COR-L47 (cell line): ENCODE measurements at places on chromosomes 4 and X.

GRCh38 chr4:98447648-98448047, 186.5 kb downstream of the RAP1GDS1 start:
- no peak for DNase-seq

- no peak for DNase-seq
These were observed 58.5 kb upstream of the NUDT6 start for GRCh38 chr4:122980860-122981259.

GRCh38 chr4:16827794-16828724, 70.4 kb downstream of the LDB2 start:
- no peak for DNase-seq

DNA sequence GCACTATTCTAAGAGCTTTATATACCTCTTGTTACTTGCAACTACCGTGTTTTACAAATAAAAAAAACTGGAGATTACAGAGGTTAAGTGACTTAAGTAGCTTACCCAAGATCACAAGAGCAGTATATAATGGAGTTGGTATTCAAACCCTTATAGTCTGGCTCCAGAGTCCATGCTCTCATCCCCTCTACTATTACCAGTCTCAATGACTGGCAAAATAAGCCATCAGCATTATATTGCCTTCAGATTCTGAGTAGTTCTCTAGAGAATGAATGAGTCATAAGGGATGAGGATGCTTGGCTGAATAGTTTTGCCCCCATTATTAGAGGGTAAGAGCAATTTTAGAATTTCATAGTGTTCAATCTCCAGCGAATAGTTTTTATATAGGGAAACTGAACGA, 170.1 kb upstream of the ATOH1 start:
- DNase-seq = no peak

GRCh38 chr4:3375688-3376087, 66.1 kb upstream of the HGFAC start:
- peak; percentile 73 for DNase-seq

DNA sequence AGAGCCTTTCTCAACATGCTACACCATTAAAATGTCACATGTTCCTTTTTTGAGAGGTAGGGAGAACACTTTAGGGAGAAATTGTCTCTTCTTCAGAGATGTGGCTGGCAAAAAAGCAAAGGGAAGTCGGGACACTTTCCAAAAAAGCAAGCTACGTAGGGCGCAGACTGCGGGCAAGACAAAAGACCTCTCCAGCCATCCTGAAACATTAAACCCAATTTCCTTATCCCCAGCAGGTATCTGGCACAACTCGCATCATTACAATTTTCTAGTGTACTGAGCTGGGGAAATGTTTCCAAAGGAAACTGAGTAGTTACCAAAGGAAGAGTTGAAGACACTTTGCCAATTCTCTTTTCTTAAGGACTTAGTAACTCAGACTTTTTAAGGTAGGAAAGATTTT, 116.0 kb downstream of the PACRGL start:
- DNase-seq = no peak

DNA sequence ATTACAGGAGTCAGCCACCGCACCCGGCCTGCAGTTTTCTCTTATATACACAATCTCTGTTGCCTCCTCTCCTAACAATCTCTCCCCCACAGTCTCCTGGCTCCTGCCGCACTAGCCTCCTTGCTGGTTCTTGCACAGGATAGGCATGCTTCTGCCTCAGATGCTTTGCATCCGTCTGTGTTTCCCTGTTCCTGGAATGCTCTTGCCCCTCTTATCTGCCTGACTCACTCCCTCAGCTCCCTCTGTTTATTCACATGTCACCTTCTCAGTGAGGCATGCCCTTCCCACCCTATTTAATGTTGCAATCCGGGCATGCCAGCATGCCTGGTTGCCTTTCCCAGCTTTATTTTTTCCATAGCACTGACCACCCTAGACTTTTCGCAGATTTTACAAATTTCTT, 161.9 kb downstream of the PHF8 start:
- DNase-seq = no peak

DNA sequence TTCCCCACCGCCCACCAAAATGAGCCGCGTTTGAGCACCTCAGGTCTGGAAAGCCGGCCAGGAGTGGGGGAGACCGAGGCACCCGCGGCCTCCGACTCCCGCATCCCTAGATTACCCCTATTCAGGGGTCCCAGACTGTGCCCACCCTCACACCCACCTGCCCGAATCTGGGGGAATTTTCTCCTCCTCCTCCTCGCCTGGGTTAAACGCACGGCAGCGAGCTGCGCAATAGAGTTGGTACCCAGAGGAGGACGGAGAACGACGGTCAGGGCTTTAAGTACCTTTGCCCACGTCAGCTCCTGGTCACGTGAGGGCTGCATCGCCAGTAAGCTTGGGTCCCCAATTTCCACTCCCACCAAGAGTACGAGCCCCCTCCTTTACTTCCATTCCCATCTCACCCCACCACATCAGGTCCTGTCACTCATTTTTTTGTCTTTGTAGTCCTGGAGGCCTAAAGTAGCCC, at the start of gene ARMCX2:
TSS of gene ARMCX2 (minus strand) at position 250 of the 463 bp plus-strand sequence. CDS start 2,262 bp downstream, outside the sequence.
- DNase-seq = peak; percentile 28

- no peak for DNase-seq
These were observed 73.9 kb upstream of the DIPK2B start for GRCh38 chrX:45274576-45274975.

DNA sequence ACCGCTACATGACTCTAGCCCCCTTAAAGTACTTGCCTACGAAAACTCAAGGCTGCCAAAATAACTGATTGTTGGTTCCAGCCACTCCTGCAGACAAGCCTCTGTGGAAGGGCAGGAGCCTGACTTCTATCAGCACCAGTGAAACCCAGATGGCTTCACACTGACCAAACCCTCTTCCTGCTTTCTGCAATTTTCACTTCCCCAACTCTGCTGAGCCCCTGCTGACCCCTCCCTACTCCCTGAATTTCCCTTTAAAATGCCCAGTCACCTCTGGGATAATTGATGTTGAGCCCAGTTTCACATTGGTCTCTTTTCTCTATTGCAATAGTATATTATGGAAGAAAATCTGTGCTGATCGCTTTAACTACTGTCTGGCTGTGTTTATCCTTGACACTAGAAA, 61.6 kb upstream of the STS start:
- DNase-seq = no peak

- DNase-seq = no peak
These were observed 235.9 kb upstream of the DMD start for GRCh38 chrX:33447285-33447684.

- DNase-seq = no peak
These were observed 46.3 kb upstream of the LONRF3 start for GRCh38 chrX:118928151-118928550.

- DNase-seq = no peak
These were observed 45.3 kb upstream of the SHOX start for GRCh38 chrX:585115-585808.

DNA sequence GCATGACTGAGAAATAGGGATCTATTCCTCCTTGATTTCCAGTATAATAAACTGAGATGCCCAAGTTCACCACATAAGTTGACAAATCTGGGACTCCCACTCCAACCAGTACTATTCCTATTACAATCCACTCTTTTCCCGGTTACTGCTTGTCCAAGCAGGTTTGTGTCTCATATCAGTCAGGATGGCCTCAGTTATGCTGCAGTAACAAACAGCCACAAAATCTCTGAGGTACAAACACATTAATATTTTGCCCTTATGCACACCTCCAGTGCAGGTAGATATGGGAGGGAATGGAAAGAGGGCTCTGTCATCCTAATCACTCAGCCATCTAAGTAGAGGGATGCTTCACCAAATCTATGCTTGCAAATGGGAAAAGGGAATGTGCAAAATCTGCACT, 207.8 kb downstream of the RAB28 start:
- no peak for DNase-seq

DNA sequence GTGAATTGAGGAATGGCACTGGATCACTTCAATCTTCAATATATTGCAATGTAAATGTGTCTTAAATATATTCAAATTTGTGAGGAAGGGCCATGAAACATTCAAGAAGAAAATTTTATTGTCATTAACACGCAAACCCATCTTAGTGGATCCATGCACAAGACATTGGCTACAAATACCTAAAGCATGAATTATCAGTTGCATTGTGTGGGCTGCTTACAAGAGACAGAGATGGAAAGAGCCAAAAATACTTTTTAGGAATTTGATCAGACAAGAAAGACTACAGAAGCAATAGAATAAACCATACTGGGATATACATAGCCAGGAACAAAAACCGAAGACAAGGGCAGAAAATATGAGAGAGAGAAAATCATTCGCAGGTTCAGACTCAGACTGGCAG, 616.2 kb upstream of the GRIA3 start:
- no peak for DNase-seq

DNA sequence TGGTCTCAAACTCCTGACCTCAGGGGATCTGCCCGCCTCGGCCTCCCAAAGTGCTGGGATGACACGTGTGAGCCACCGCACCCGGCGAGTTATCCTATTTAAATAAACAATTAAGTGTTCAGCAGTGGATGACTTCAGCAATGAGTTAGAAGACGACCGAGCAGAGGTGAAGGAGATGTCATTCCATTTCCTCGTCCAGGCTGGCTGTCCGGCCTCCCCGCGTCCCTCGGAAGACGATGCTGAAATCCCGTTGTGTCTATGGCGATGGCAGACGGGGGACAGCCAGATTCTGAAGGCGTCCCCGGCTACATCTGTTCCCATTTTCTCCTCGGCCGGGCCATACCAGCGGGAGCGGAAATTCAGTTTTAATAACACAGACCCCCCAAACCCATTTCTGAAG, 209.8 kb downstream of the CRLF2 start:
- DNase-seq = no peak

GRCh38 chr4:123317211-123317610, 79.4 kb upstream of the SPRY1 start:
- DNase-seq = no peak

GRCh38 chr4:123597586-123597985, 201.0 kb downstream of the SPRY1 start:
- no peak for DNase-seq

DNA sequence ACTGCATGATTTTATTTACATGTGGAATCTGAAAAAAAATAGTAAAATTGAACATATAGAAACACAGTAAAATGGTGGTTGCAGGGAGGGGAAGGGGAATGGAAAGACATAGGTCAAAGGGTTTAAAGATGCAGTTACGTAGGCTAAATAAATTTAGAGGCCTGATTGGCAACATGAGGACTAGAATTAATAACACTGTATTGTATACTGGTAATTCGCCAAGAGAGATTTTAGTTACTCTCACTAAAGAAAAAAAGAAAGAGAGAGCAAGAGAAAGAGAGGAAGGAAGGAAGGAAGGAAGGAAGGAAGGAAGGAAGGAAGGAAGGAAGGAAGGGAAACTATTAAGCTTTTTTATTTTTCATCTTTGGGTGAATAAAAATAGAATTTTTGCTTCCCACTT, 488.1 kb downstream of the PCDH10 start:
- DNase-seq = no peak

DNA sequence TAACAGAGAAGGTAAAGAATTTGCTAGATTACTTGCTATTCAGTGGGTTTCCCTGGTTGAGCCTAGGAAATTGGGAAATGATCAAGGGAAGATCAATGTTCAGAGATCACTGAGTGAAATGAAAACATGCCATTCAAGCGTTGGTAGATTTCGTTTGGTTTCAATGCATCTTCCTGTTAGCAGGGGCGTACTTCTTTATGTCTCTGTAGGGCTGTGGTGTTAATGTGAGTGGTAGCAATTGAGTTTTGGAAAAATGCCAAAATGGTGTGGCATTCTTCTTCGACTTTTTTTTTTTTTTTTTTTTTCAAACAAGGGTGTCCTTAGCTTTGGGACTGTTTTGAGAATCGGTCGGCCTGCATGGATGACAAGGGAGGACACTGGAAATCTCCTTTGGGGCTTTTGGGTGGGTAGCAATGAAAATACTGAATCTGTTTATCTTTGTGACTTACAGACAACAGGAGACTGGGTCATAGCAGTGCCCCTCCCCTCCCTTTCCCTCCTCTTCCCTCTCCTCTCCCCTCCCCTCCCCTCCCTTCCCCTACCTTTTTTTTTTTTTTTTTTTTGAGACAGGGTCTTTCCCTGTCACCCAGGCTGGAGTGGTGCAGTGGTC, 50.4 kb downstream of the SPRY1 start:
- peak; percentile 54 for DNase-seq

DNA sequence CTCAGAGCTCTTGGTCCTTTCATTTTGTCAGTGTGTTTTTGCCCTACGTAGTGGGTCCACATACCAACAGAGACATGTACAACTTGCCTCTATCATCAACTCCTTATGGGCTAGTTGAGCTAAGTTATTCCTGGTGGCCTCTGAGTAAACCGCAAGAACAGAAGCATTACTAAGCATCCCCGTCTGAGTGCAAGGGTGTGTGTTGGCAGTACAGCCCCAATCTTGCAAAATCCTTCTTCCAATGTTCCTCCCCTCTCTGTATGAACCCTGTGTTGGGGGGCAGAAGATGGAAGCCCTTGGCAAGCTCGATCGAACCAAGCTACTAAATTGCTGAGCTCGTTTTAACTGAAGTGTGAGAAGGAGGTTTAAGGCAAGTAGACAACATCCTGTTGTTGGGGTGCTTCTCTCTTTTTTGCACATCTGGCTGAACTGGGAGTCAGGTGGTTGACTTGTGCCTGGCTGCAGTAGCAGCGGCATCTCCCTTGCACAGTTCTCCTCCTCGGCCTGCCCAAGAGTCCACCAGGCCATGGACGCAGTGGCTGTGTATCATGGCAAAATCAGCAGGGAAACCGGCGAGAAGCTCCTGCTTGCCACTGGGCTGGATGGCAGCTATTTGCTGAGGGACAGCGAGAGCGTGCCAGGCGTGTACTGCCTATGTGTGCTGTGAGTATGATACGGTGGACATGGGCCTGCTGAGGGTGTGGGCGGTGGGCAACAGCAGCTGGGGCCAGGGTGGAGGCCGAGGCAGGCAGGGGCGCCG, at the start of gene SH2D1A:
TSS of gene SH2D1A (plus strand) at position 447 of the 760 bp plus-strand sequence. CDS start at position 527, 80 bp downstream.
- no peak for DNase-seq

DNA sequence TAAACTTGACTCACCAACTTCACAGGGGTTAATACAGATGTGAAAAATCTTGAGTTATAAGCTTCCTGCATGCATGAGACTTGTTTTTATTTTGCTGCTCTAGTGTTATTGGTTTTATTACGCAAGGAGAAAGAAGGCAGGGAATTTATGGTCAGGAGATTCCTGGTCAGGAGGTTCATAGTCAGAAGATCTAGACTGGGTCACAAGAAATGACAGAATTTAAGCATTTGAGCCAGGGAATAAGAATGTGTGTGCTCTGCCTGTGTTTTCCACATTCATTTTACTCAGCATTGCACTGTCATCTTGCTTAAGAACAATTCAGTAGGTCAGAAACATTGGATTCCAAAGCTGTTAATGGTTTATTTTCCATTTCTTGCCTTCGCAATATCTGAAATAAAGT, 2522.1 kb downstream of the ARAP2 start:
- DNase-seq = no peak

GRCh38 chr4:83644677-83645659, 109.1 kb downstream of the GPAT3 start:
- peak; percentile 20 for DNase-seq

GRCh38 chrX:140425712-140426395, 79.0 kb downstream of the SOX3 start:
- DNase-seq = no peak

DNA sequence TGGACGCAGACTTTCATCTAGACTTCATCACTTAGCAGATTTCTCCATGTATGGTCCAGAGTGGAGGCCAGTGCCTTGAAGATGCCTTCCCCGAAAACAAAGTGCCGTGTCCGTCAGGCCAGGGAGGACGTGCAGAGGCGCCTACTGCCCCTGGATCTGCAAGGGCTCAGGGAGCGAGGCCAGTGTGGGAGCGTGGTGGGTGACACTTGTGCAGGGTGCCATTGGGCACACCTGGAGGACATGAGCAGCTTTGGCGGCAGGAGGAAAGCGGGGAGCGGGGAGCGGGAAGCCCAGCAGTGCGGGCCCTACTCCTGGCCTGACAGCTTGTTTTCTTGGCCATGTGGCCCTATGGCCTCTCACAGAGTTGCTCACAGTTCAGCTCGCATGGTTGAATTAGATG, 25.8 kb downstream of the WFS1 start:
- no peak for DNase-seq

- no peak for DNase-seq
These were observed 976.2 kb downstream of the FSTL5 start for GRCh38 chr4:161187569-161187968.
